Activated CD4-positive, alpha-beta T cell treated with anti-CD3 and anti-CD28 coated beads, Interleukin-2, Interleukin-4, amounts not matched to agents 100 ng/mL and 50 ng/mL, durations not matched to agents 16 hours and 8 hours (primary cell): ENCODE measurements at places on chromosomes 7 and 10.

- DNase-seq, result no peak
Measured at GRCh38 chr10:2734603-2735002, 332.7 kb upstream of the PFKP start.

- no peak for DNase-seq
Measured at GRCh38 chr10:58857251-58857805, 319.1 kb upstream of the PHYHIPL start.

DNA sequence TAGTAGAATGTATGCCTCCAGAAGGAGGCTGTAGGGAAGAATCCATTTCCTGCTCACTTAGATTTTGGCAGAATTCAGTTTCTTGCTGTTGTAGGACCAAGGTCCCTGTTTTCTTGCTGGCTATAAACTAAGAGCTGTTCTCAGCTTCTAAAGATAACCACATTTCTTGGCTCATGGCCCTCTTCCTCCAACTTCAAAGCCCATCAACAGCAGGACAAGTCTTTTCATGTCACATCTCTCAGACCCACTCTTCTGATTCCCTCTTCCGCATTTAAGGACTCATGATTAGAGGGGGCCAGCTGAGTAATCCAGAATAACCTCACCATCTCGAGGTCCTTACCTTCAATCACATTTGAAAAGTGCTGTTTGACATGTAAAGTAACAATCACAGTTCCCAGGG, 8.2 kb upstream of the LSM8 start:
- no peak for DNase-seq

DNA sequence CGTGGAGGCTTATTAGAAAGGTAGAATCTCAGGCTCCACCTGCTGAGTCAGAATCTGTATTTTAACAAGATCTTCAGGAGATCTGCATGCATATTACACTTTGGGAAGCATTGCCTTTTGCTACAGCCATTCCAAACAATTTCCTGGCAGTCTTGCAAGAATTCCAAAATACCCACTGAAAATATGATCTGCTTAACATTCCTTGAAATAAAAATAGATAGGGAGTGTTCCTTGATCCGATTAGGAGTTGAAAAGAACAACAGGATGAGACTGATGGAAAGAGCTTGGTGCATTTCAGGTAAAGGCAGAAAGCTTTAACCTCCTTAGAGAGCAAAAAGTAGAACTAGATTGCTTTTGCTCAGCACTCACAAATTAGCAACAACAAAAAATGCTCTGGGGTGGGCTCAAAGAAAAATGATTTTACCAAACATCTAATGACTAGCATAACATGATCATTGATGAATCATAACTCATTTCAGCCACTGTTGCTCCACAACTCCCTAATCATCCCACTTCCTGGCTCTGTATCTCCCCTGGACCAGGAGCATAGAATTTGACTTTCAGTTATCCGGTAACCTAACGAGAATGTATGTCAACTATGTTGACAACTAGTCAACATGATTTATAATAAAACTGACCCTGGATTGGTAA, 115.2 kb downstream of the RNLS start:
- DNase-seq, result no peak

DNA sequence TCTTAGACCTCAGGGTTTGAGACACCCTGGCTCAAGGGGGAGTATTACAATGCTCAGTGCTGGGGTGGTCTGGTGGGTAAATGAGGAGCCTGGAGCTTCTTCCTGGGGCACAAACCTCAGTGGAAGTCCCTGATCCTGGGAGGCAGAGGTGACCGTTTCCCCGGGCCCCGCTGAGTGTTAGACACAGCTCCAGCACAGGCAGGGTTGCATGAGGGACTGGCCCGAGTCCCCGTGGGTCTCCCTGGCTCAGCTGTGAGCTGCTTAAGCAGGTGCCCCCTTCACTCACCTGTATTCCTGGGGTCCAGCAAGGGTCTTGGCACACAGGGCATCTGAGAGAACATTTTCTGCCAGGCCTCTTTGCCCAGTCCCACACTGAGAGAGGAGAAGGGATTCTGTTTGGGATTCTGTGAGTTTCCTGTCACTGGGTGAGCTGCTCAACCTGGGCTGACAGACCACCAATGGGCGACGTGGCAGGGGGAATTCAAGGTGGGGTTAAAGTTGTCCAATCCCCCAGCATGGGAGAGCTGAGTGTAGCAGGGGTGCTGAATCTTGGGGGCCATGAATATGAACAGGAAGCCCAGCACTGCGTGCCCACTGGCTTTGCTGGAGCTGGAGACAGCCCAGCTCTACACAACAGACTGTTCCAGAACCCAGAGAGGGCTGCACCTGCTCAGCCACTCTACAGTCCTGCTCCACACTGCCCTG, 29.9 kb downstream of the DDIT4 start:
- no peak for DNase-seq

- DNase-seq, result no peak
Measured at GRCh38 chr10:95467162-95467599, 94.0 kb downstream of the SORBS1 start.

GRCh38 chr7:151292850-151293249, 44.4 kb upstream of the SMARCD3 start:
- DNase-seq, result no peak

DNA sequence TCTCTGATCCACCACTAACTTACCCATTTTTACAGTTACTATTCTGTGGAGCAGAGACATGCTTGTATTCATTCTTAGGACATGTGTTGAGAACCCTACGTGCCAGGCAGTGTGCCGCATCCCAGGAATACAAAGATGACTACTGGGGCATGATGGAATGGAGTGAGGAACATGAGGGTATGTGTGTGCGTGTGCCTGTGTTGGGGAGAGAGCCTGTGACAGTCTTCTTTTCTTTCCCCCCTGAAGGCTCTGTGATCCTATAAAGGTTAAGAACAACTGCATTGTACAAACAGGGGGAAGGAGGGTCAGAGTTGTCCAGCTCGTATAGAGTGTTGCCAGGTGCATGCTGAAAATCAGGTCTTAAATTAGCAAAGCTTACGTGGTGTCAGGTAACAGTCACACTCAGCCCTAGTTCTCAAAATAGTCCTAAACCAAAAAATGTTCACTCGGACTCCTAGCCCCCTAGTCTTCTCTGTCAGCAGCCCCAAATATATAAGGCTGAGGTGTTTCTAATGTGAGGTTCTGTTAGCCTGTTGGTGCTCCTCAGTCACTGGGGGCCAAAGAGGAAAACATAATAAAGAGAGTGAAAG, 161.9 kb downstream of the CELF2 start:
- no peak for DNase-seq

DNA sequence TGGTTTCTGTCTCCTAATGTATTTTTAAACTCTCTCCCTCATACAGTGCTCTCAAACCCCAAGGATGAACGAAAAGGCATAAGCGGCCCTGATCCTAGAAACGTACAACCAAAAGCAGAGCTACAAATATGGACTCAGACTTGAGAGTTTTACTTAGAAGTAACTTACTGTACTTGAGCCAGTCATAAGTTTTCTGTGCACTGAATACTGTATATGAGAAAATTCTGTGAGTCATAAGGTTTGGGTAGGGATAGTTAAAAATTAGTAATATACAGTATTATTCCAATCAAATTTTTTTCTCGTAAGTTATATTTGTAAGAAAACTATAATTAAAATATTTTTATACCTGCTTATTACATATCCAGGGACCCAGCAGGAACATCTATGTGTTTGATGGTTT, 5.9 kb upstream of the ASL start:
- no peak for DNase-seq

DNA sequence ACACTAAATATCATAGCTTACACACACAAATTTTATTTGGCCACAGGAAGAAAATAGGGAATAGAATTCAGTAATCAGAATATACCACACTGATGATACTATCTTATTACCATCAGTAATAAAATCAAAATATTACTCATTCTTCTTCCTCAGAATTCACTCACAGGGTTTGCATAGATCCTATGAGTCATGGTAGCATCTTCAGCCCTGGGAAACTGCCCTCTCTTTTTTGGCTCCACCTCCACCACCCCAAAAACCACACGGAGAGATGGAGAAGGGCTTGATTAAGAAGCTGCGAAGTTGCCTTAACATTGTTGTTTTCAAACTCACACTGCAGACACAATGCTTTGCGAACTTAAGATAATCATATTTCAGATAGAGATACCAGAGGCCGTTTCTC, 154.1 kb upstream of the AHR start:
- peak; percentile 88 for DNase-seq

DNA sequence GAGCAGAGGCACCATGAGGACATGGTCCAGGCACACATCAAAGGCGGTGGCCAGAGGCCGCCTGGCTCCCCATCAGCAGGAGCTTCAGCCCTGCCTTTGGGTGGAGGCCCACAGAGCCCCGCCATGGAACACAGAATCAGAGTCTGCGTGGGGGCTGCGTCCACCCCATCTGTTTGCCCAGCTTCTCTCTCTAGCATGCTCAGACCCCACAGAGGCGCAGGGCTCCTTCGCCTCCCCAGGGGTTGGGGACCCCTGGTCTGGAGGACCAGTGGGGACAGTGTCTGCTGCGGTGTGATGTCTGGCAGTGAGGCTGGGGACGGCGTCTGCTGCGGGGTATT, 321.9 kb downstream of the PTPRN2 start:
- DNase-seq, result no peak

- no peak for DNase-seq
Measured at GRCh38 chr7:139674752-139675126, 103.1 kb downstream of the HIPK2 start.
